ENCODE measurements at places on chromosomes 6 and 20.

DNA sequence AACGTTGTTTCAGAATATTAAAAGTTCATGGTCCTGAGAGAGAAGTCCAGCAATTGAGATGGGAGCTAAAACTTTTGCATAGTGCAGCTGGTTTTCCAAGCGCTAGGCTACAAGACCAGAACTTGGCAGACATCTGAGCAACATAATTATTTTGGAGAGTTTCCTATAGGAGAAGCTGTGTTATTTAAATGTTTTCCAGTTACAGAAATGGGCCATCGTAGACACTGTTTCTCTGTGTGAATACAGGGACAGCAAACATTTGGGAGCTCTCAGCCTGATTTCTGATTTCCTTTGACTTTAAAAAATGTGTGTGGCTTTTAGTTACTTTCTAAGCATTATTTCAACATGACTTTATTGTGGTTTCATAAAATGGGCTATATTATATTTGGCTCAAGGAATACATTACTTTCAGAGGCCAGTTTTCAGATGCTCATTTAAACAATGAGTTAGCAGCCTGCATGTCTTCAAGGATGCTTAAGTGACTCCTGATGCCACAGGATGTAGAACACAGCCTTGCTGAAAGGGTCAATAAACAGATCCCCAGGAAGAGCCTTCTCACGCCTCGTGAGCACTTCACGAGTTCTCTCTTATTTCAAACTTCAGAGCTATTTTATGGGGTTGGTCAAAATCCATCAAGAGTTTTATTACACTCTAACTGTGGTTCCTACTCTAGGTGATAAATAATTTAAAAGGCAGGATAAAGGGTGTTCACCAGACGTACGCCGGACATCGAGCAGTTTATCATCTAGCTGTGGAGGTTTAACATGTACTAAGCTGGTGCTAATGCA, 193.8 kb downstream of the SMOC2 start:
- no peak for DNase-seq

DNA sequence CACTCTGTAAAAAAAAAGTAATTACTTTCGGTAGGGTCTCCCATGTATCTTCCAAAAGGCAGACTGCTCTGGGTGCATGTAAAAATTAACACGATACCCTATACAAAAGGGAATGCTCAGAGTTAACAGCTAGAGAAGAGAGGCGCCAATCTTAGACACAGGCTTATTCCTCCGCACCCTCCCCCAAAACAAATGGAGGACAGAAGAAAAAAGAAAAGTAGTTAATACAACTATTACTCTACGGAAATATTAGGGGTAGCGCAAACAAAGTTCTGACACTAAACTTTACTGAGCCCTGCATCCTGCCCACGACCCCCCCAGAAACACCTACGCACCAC, 331 bp upstream of the UFL1 start:
- DNase-seq = no peak

DNA sequence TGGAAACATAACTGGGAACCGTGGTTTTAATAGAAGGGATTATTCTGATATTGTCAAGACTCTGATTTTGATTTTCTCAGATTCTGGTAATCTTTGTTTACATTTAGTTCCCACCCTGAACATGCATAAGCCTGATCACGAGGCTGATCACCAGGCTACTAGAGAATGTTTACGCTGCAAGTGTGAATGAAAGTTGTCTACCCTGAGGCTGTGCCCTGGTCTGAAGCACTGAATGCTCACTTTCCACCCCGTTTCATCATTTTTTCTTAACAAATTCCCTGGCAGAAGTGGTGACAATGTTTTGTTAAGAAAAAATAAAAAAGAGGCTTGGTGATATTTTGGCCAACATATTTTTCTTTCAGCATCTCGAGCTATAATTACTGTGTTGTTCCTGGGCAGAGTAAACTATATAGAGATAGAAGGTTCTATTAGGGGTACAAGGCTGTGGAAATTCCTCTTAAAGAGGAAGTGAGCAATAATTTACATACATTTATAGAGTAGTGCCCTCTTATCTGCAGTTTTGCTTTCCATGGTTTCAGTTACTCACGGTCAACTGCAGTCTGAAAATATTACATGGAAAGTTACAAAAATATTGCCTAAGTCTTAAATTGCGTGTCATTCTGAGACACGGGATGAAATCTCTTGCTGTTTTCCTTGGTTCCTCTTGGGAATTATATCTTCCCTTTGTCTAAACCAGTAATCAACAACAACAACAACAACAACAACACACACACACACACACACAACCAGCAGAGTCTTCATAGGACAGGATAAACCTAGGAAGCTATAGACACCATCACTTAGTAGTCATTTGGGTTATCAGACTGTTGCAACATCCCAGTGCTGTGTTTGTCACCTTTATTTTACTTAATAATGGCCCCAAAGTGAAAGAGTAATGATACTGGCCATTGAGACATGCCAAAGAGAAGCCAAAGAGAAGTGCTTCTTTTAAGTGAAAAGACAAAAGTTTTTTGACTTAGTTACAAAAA, 566.6 kb upstream of the CITED2 start:
- DNase-seq = no peak

- DNase-seq = no peak
Measured at GRCh38 chr6:148086843-148087242, 255.8 kb upstream of the SASH1 start.

DNA sequence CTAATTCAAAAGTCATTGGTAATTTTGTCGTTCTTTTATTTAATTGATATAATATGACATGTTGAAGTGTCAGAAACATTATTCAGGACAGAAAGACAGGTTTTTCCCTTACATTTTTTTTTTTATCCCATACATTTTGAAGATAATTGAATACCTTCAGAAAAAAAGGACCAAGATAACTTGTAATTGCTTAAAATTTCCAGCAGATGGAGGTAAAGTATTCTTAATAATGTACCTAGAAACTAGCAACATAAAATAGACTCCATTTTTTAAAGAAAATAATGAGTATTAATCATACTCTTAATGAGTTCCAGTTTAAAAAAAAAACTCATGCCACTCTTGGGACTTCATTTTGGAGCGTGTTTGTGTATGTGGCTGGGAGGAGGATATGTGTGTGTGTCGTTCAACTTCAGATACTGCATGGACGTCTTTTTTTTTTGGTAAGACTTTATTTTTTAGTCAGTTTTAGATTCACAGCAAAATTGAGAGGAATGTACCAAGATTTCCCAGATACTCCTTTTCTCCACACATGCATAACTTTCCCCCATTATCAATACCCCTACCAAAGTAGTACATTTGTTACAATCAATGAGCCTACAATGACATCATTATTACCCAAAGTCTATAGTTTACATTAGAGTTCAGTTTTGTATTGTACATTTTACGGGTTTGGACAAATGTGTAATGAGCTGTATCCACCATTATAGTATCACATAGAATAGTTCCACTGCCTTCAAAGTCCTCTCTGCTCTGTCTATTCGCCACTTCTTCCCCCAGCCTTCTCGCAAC, 79.4 kb downstream of the ROS1 start:
- no peak for DNase-seq

DNA sequence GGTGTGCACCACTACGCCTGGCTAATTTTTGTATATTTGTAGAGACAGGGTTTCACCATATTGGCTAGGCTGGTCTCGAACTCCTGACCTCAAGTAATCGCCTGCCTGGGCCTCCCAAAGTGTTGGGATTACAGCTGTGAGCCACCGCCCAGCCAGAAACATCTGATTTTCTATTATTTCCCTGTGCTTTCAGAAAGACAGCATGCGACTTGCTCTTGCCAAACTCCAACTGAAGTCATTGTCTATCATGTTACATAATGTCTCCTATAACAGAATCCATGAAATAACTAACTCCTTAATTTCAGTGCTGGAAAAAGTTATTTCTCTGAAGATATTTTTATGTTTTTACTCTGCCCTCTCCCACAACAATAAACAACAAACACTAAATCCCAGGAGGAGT, 8.5 kb downstream of the RMND1 start:
- no peak for DNase-seq

- no peak for DNase-seq
Measured at GRCh38 chr6:21053612-21054011, 519.4 kb downstream of the CDKAL1 start.

DNA sequence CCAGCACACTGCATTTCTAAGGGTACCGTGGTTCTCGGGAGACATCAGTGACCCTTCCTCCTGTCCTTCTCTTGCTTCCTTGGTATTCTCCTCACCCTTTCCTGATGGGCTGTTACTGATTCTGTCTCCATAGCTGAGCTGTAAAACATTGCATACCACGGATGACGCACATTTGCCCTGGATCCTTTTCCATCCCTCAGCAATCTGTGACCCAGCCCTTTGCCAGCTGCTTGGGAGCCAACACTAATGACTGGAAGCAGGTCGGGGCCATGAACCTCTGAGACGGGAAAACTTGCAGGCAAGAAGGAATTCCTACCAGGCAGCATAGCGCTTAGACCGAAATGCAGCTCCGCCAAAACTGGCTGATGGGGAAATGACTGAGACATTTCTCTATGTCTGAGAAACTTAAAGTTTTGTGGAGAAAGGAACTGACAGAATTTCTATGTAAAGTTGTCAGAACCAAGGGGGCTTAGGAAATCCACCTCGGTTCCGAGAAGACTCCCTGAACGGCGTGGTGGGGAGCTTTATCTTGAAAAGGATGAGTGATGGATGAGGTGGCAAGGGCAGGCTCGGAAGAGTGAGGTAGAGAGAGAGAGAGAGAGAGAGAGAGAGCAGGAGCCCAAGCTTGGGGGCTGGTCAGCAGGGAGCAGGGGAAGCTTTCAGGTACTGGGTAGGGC, 19.2 kb downstream of the TUBB2B start:
- no peak for DNase-seq

DNA sequence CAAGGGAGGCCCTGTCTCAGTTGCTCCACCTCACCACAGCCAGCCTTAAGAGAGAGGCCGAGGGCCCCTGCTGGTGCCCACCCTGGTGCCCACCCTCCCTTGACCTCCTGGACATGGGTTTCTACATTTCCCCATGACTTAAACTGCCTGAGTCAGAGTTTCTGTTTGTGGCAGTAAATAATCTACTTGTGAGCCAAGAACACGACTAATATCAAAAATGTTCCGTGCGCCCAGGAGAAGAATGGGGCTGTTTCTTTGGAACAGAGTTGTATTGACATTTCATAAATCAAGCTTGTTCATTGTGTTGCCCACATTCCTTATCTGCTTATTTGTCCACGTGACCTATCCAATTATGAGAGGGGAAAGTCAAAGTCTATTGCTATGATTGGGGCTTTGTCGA, 143.5 kb downstream of the ANKRD60 start:
- DNase-seq = no peak

GRCh38 chr6:77468939-77469338, 5.6 kb upstream of the HTR1B start:
- no peak for DNase-seq

GRCh38 chr6:15449011-15449410, 203.1 kb downstream of the JARID2 start:
- no peak for DNase-seq

GRCh38 chr6:38234934-38235682, 404.6 kb downstream of the BTBD9 start:
- DNase-seq = no peak

- DNase-seq = no peak
Measured at GRCh38 chr20:41748051-41748450, 129.9 kb upstream of the CHD6 start.

- DNase-seq = no peak
Measured at GRCh38 chr6:5670811-5671561, 335.7 kb downstream of the NRN1 start.

GRCh38 chr20:23058240-23058639, 8.8 kb upstream of the THBD start:
- DNase-seq = no peak

DNA sequence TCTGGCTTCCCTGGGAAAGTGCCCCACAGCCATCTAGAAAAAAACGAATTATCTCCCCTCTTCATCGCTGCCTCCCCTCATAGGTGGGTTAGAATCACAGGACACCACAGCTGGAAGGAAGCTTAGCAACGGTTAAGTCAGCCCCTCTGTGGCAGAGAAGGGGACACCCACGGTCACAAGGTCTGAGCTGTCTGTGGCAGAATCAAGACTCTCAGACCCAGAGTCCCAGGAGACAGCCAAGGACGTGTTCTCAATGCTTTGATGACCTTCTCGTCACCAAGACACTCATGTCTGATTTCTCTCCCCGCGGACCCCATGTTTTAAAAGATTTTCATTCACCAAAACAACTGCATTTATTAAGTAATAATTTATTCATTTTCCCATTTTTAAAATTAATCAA, 221.5 kb downstream of the NRN1 start:
- DNase-seq = no peak

- DNase-seq = no peak
Measured at GRCh38 chr6:82492134-82492533, 128.5 kb downstream of the TPBG start.

- no peak for DNase-seq
Measured at GRCh38 chr6:144144996-144145395, 5.3 kb upstream of the STX11 start.

DNA sequence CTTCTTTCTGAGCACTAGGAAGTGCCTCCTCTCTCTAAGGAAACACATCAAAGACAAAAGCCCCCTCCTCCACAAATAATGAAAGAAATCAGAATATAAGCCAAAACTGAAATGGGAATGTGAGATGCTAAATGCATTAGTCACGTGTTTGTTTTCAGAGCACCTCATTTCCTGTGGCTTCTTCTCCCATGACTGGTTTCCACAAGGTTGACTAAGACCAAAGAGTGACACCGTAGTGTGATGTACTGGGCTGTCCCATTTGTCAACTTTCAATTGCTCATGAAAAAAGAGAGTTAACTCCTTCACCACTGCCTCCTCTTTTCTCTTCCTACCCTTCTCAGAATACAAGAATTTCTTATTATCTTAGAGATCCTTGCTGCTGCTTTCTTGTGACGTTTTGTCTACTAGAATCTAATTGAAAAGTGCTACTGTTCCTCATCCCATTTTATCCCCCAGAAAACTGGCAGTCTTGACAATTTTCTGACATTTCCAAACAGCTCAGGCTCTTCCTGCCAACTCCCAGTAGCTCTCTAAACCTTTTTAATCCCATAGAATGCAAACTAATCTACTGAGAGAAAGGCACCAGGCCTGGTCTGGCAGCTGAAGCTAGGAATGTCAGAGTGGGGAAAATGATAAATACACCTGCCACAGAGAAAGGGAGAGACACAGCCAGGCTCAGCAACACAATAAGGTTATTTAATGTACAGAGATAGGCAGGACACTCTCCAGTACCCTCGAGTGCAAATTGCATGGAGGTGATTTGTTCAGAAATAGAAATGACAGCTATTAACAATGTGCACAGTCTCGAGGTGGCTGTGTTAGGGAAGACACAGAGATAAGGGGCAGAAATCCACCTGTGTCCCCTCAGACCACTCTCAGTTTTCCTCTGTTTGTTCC, 671.7 kb upstream of the NRSN1 start:
- DNase-seq = no peak

DNA sequence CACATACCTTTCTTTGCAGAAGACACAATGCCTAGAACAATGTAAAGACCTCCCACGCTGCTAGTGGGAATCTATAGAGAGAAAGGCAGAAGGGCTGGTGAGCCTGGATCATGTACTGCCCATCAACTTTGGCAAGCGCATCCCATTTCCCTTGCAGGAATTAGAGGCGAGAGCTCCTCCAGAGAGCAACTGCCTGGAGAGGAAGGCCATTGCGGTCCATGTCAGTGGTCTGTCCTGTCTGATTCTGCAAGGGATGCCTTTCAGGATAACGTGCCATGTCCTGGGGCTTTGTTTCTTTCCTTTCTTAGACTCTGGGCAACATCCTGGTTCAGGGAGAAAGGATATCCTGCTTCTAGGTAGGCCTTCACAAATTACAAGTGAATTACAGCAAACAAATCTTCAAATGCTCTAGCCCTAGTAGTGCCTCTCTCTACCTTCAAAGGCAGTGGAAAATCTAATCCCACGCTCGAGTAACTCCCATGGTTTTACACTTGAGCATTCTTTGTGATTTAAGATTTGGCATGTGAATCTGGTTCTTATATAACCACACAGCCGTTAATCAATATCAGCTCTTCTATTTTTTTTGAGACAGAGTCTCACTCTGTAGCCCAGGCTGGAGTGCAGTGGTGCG, 38.5 kb downstream of the GCNT2 start:
- no peak for DNase-seq

Data from stimulated activated CD8-positive, alpha-beta memory T cell treated with anti-CD3 and anti-CD28 coated beads, Interleukin-4, amount 100 ng/mL, for 48 hours (primary cell).